Aorta (tissue), 5 donors: ENCODE measurements at places on chromosomes 2 and 18.

DNA sequence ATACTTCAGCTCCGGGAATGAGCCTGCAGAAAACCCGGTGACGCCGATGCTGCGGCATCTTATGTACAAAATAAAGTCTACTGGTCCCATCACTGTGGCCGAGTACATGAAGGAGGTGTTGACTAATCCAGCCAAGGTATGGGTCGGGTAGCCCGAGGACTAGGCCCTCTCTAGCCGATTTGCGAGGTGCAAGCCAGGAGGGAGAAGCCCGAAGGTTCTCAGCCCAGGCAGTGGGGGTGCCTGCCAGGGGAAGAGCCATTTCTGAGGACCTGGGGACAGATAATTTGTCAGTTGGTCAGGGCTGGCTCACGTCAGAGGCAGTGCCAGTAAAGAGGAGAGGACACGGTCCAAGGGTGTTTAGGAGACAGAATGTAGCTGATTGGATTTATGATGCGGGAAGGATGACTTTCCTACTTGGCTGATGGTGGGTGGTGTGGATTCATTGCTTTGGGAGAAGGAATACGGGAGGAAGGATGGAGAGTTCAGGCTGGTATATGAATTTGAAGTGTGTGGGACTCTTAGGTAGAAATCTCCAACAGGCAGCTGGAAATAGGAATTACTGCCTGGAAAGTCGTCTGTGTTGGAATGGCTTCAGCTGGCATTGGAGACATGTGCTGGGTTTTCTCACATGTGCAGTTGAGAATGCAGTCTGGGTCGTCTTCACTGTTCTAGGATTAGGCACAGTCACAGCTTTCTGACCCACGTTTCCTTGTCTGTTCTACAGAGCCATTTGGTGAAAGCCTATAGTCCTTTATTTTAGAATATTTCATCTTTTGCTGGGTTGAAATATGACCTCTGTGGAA lies 874 bp downstream of the NDUFAF7 start:
- no peak overlapping the region for H3K27ac ChIP-seq
- peaks cover 4% of the 10 kb centered on the region for H3K4me1 ChIP-seq
- no peaks in the 10 kb centered on the region for H3K27me3 ChIP-seq
- H3K36me3 ChIP-seq, result no peaks in the 10 kb centered on the region
- H3K4me3 ChIP-seq, result peak overlapping the region; percentile 91
- DNase-seq, result no peak

GRCh38 chr2:120939595-120940318 lies 204.1 kb downstream of the GLI2 start:
- H3K27ac ChIP-seq, result no peak overlapping the region
- no peaks in the 10 kb centered on the region for H3K36me3 ChIP-seq
- peaks cover 2% of the 10 kb centered on the region for H3K4me1 ChIP-seq
- H3K27me3 ChIP-seq, result no peaks in the 10 kb centered on the region
- H3K4me3 ChIP-seq, result no peak overlapping the region

GRCh38 chr2:238846378-238846627 lies 1.6 kb upstream of the TWIST2 start:
- no peaks in the 10 kb centered on the region for H3K27me3 ChIP-seq
- no peaks in the 10 kb centered on the region for H3K36me3 ChIP-seq
- H3K4me3 ChIP-seq, result no peak overlapping the region
- H3K4me1 ChIP-seq, result no peaks in the 10 kb centered on the region
- H3K27ac ChIP-seq, result no peak overlapping the region
- no peak for DNase-seq

- no peaks in the 10 kb centered on the region for H3K4me1 ChIP-seq
- H3K27me3 ChIP-seq, result no peaks in the 10 kb centered on the region
- no peak overlapping the region for H3K4me3 ChIP-seq
- H3K36me3 ChIP-seq, result no peaks in the 10 kb centered on the region
- H3K27ac ChIP-seq, result no peak overlapping the region
Observed at GRCh38 chr2:125870746-125871145, 785.2 kb upstream of the GYPC start.

- H3K36me3 ChIP-seq, result no peaks in the 10 kb centered on the region
- H3K4me3 ChIP-seq, result no peak overlapping the region
- H3K27me3 ChIP-seq, result no peaks in the 10 kb centered on the region
Observed at GRCh38 chr18:52536039-52536438, 196.0 kb downstream of the DCC start.

- DNase-seq, result no peak
- H3K36me3 ChIP-seq, result no peaks in the 10 kb centered on the region
- no peaks in the 10 kb centered on the region for H3K27me3 ChIP-seq
- no peaks in the 10 kb centered on the region for H3K4me1 ChIP-seq
- no peak overlapping the region for H3K27ac ChIP-seq
Observed at GRCh38 chr2:171402906-171403580, 30.7 kb downstream of the METTL8 start.
